Type B pancreatic cell (in vitro differentiated cells): ENCODE measurements at places on chromosomes 7 and 10.

GRCh38 chr7:128814499-128814898 is 15.7 kb upstream of the FLNC start:
- DNase-seq, result no peak

DNA sequence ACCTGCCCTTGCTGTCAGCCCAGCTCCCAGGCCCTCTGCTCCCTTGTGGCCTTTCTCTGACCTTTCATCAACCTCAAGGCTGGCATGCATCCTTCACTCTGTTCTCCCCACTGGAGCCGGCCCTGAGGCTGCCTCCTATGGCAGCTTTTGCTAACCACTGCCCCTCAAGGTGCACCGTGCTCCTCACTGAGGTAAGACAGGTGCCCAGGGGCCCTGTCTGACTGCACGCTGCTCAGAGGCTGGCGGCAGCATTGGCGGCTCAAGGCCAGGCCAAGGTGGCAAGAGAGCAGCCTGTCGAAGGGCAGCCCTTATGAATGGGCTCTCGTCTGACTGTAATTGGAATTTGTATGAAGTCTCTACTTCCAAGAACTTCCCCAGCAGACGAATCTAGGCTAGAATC is 172.6 kb downstream of the ZNF248 start:
- no peak for DNase-seq

DNA sequence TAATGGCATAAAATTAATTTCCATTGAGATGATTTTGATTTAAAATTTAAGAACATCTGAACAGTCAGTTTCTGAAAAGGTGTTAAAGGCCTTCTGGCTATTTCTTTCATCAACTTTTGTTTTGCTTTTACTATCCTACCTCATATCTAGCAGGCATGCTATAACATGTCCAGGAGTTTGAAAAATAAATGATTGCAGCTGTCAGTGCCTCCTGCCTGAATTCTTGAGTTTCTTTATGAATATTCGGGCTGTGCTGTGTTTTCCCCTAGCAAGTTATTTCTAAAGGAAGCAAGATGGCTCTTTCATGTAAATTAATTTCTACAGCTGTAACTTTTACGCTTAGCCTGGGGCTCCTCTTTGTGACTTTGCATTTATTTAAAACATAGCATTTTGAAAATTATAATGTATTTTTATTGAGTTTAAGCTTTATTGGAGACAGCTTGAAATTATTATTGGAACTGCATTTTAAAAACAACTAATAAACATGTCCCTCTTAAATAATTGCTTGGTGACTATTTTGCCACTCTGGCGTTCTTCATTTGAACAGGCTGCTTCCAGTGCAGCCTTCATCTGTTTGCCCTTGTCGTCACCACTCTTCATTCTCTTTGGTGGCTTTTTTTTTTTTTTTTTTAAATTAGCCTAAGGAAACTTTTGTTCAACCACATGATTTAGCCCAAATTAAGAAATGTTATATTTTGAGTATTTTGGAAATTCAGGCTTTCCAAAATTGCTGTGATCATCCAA is 1083.4 kb upstream of the LRRN3 start:
- DNase-seq, result no peak

- no peak for DNase-seq
These were observed 1239.3 kb downstream of the SORCS1 start for GRCh38 chr10:105925045-105925785.

DNA sequence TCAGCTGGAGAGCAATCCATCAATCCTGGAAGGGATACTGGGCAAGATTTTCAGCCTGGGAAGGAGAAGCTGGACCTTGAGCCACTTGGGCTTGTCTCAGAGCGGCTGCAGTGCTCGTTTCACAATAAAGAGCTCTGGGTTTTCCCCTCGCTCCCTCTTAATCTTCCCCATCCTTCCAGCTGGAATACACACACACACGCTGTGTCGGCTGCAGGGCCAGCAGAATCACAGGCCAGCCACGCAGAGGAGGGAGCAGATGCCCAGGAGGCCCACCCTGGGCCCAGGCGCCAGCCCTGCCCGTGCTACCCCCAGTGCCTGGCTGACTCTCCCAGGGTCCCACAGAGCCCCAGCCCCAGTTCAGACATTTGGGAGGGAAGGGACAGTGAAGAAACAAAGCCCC is 255.1 kb downstream of the TNS3 start:
- DNase-seq, result no peak

DNA sequence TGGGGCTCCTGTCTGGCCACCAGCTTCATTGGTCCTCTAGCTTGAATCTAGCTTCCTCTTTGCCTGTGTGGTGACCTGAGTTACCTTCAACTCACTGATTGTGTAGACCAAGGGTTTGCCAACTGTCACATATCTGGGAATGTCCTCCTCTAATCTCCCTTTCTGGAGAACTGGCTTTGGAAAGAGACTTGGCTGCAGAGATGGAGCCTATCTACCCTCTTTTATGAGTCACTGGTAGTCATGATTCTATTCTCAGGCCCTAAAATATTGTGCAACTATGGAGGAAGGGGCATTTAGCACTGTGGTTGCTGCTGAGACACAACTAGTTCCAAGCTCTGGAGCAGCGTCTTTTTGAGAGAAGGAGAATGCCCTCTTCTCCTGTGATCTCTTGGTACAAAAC is 691.3 kb downstream of the KCNMA1 start:
- DNase-seq, result no peak

DNA sequence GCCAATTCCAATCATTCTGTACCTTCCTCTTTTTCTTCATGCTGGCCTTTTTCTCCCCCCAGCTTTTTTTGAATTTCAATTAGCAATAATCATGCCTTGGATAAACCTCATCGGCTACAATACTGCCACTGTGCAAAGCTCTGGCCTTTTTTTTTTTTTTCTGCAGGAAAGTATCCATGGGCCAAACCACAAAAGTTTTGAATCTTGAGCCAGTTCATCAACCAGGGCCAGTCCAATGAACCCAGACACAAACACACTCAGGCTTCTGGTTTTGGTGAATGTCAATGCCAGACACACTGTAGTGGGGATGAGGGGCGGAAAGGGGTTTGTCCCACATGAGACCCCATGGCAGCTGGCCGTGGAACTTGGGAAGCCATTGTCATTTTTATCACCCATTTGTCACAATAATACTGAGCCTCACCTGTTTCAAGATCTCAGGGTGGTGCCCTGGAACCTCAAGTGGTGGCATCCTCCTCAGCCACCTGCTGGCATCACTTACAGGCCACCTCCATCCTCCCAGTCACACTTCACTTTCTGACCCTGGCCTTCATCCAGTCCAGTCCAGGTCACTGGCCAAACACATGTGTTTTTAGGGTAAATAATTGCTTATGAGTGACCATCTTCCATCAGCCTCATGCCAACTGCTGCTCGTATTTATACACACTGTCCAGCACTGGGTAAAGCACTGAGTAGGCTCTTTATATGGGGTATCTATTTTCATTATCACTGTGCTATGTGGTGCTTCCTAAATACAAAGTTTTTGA is 40.8 kb upstream of the TSPAN33 start:
- no peak for DNase-seq

DNA sequence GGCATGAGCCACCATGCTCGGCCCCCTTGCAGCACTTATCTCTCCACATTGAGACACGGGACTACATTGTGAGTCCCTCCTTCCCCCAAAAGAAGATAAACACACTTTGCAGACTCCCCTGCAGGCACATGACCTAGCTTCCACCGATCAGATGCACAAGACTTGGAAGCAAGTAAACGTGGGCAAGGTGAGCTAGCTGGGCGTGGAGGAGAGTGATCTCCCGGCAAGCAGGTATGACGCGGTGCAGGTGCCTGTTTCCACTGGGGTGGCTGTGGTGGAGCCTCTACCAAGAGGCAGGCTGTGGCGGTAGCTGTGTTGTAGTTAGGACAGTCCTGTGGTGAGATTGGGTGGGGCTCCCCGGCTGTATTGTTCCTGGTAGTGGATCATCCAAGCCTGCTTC is 7.7 kb upstream of the COMTD1 start:
- no peak for DNase-seq

- DNase-seq, result no peak
These were observed 267.1 kb downstream of the PRPF18 start for GRCh38 chr10:13853854-13854253.

- no peak for DNase-seq
These were observed 15.6 kb downstream of the PWWP2B start for GRCh38 chr10:132412316-132413192.

- no peak for DNase-seq
These were observed 290.6 kb upstream of the SMIM30 start for GRCh38 chr7:113408999-113409398.

DNA sequence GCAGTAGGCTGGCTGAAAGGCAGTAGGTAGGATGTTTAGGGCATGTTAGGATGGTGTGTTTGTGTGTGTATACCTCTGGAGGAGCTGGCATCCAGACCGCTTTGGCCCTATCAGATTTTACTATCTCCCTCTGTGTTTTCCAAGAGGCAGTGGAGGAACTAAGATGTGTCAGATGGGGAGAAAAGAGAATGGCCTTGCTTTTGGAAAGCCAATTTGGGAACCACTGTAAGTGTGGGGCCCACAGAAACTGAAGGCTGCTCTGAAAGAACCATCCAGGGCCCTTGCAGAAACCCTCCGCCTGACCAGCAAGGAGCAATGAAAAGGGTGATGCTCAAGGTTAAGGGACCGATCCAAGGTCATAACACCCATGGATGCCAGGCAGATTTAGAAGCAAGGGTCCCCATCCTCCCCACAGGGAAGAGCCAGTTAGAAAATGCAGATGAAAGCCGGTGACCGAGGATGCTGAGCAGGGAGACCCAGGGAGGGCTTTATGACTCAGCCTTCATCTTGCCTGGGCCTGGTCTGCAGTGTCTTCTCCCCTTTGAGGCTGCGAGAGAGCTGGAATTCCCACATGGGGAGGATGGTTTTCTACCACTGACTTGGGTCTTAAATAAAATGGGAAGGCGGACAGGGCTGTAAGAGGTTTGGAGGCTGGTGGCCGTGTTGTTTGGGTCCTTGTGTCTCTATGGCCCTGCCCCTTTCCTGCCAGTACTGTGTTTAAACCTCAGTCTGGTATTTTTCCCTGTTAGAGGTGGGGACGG is 275.8 kb downstream of the LRMDA start:
- DNase-seq, result no peak

DNA sequence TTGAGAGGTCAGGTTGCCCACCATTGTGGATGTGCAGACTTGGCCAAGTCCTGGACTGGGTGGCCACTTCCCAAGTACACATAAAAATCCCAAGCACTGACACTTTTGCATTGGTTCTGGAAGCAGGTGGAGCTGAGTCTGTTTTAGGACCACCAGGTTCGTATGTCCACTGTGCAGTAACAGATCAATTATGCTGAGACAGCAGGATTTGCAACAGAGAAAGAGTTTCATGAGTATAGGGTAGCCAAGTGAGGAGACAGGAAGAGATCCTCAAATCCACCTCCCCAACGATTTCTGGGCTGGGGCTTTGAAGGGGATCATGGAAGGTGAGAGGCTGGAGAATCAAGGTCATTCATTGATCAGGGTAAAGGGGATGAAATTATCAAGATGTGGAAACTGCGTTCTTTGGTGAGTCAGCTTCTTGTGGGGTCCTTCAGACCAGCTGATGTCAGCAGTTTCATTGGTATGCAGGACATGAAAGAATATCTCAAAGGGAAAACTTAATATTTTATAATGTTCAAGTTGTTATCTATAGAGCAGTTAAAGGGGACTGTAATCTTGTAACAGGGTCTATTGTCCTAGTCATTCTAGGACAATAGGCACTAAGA is 277.7 kb downstream of the GALNT17 start:
- no peak for DNase-seq
